Natural killer cell treated with Interleukin-12 subunit alpha and Interleukin-12 subunit beta and Interleukin-15 and Interleukin-18, amount 100 ng/mL, for 72 hours (primary cell): ENCODE measurements at places on chromosomes 2 and 18.

GRCh38 chr2:226427538-226428307, 371.9 kb downstream of the IRS1 start:
- DNase-seq = no peak

DNA sequence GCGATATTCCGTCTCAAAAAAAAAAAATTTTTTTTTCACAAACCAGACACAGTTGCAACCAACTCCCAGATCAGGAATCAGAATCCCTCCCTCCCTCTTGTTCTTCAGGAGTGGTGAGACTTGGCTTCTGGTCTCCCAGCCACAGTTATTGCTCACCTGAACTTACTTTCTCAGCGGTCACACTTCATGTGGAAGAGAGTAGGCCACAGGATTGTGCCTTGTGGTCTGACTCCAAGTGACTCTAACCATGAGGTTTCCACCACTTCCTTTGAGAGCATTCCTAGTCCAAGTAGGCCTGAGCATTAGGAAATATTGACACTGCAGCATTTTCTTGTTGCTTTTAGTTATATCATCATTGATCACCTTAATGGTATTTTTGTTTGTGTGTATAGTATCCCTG, 12.1 kb downstream of the FMNL2 start:
- DNase-seq = no peak

GRCh38 chr2:141063406-141063805, 1067.4 kb downstream of the LRP1B start:
- no peak for DNase-seq

DNA sequence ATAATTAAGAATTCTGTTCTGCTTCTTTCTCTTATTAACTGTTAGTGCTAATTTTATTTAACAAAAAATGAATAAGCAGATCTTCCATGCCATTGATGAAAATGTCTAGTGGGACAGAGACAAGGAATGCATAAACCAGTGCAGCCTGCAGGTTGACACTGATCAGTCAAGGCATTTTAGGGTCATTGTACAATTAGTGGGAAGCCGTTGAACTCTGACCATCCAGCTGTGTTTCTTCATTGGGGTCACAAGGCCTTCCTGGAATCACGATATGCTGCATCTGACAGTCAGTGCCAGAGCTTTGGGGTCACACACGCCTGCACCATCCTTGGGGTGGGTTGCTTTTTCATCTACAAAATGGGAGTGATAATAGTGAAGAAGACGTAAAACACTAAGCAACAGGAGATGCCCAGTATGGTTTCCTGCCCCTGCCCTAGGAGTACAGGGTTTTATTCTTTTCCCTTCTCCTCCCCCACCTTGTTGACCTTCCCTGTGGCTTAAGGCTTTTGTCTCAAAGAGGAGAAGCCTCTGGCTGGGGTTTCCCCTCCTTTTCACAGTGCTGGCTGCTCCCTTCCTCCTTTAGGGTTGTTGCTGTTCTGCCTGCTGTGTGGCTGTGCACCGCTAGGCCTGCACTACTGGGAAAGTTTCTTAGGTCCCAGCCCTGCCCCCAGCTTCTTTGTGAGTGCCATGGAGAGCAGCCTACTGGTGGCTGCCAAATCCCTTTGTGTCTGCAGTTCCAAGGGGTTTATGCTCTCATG, 245.6 kb downstream of the TPGS2 start:
- DNase-seq = no peak

- DNase-seq = no peak
These were observed 148.3 kb downstream of the SATB2 start for GRCh38 chr2:199309411-199309810.

GRCh38 chr18:33682436-33682835, 104.4 kb downstream of the ASXL3 start:
- DNase-seq = no peak

- no peak for DNase-seq
These were observed 1.2 kb downstream of the TXNL1 start for GRCh38 chr18:56637176-56637575.

- DNase-seq = no peak
These were observed 430.1 kb downstream of the FBXO15 start for GRCh38 chr18:73717570-73717969.

- no peak for DNase-seq
These were observed 18.7 kb upstream of the MAP4K3 start for GRCh38 chr2:39455826-39456225.

- no peak for DNase-seq
These were observed 9.5 kb downstream of the TRIB2 start for GRCh38 chr2:12726271-12726670.

- no peak for DNase-seq
These were observed 236.8 kb downstream of the ZBTB7C start for GRCh38 chr18:48172226-48173006.

GRCh38 chr2:241834527-241835210, 24.0 kb downstream of the PDCD1 start:
- DNase-seq = no peak

- no peak for DNase-seq
These were observed 93.6 kb upstream of the FZD5 start for GRCh38 chr2:207863345-207863744.

- DNase-seq = peak; percentile 97
These were observed 574 bp upstream of the NCL start for GRCh38 chr2:231464576-231465540.

- no peak for DNase-seq
These were observed 260.8 kb downstream of the TGIF1 start for GRCh38 chr18:3710712-3711301.

DNA sequence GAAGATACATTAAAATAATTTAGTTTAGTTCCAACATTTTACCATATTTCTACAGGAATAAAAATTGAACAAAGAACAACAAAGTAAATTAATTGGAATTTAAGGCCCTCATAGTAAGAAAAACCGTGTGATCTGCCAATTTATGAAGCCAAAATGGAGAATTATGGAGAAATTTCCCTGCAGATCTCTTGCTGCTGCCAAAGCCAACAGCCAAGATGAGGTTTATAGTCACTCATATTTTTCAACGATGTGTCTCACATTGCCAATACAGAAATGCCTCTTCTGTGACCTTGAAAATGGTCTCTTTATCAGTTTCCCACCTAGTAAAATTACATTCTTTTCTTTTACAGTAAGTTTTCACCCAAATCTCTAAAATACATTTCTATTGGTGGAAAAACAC, 317.2 kb upstream of the FIGN start:
- DNase-seq = no peak

- no peak for DNase-seq
These were observed 92.8 kb upstream of the MAP4K3 start for GRCh38 chr2:39529836-39530235.

GRCh38 chr2:189024901-189025618, 50.9 kb downstream of the COL3A1 start:
- DNase-seq = no peak

DNA sequence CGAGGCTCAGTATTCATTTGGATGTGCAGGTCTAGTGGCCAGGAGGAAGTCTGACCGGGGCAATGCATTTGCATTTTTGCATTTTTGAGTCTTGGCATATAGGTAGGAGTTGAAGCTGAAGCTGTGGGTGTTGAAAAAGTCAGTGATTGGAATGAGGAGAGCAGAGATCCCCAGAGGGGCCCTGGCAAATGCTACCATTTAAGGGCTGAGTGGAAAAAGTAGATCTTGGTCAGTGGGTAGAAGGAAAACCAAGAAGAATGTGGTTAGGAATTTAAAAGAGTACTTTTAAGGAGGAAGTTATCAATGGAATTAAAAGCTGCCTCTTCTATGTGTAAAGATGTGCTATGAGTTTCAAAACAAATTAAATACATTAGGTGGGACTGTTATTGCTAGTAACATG, 143.0 kb downstream of the ZEB2 start:
- DNase-seq = no peak

DNA sequence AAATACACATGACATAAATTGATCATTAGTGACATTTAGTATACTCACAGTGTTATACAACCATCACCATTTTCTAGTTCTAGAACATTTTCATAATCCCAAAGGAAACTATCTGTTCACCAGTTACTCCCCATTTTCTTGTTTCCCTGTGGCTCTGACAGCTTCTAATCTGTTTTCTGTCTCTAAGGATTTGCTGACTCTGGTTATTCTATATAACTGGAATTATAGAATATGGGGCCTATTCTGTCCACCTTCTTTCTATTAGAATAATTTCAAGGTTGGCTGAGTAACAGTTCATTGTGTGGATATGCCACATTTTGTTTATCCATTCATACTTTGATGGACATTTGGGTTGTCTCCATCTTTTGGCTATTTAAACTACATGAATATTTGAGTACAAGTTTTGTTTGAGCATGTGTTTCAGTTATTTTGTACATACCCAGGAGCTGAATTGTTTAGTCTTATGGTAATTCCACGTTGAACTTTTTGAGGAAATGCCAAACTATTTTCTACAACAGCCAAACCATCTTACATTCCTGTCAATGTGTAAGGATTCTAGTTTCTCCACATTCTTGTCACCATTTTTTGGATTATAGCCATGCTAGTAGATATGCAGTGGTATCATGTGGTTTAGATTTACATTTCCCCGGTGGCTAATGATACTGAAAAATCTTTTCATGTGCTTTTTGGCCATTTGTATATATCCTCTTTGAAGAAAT, 20.5 kb downstream of the KIAA1328 start:
- no peak for DNase-seq

DNA sequence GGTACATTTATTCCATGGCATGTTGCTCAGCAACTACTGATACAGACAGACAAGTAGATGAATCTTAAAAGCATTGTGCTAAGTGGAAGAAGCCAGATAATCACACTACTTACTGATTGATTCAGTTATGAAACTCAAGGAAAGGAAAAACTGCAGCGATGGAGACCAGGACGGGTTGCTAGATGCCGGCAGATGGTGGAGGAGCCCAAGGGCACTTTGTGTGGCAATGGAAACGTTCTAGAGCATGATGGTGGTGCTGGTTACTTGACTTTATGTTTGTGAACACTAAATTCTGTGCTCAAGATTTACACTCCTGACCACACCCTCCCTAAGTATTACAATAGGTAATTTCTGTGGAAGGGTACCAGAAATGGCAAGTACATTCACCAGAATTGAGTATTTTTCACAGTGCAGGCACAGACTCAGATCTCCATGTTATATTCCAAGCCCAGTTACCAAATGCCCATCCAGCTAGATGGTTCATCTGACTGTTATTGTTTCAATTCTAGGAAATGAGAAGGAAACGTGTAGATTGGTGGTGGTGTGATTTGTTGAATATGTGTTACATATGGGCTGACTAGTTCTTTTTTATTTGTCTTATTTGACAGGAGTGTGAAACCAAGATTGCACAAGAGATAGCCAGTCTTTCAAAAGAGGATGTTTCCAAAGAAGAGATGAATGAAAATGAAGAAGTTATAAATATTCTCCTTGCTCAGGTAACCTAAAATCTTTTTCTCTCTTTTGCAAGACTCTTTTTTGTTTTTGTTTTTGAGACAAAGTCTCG, 55.1 kb downstream of the RALBP1 start:
- DNase-seq = no peak

- no peak for DNase-seq
These were observed 207.2 kb downstream of the LRP1B start for GRCh38 chr2:141923657-141924056.

GRCh38 chr2:28593160-28593755, 97.4 kb downstream of the PLB1 start:
- DNase-seq = no peak

DNA sequence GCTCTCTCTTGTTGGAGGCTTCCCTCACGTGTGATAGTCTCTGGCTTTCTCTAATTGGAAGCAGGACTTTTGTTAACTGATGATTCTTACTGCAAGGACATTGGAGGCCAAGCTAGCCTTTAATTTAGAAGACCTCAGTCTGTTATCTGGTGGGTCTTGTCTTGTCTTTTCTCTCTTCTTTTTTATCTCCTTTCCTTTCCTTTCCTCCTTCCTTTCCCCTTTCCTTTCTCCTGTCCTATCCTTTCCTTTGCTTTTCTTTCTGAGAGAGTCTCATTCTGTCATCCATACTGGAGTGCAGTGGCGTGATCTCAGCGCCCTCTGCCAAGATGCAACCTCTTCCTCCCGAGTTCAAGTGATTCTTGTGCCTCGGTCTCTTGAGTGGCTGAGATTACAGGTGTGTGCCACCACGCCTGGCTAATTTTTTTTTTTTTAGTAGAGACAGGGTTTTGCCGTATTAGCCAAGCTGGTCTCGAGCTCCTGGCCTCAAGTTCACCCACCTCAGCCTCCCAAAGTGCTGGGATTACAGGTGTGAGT, 18.1 kb downstream of the CCNYL1 start:
- DNase-seq = no peak

GRCh38 chr2:199228887-199229819, 228.6 kb downstream of the SATB2 start:
- no peak for DNase-seq

- no peak for DNase-seq
These were observed 682 bp upstream of the LNPK start for GRCh38 chr2:176002688-176003210.

DNA sequence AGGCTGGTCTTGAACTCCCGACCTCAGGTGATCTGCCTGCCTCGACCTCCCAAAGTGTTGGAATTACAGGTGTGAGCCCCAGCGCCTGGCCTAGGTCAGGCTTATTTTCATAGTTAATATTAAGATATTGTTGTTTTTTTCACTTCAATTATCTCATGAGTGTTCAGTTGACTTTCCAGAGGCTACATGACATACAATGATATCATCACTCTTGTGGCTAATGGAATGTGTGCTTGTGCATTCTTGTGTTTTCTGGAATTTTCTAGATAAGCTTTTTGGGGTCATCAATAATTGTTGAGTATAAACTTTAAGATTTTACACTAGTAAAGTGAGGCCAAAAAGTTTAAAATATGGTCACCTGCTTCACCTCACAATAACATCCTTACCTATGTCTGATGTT, 180.9 kb downstream of the FIGN start:
- no peak for DNase-seq

GRCh38 chr2:234851451-234851850, 100.4 kb upstream of the SH3BP4 start:
- no peak for DNase-seq

DNA sequence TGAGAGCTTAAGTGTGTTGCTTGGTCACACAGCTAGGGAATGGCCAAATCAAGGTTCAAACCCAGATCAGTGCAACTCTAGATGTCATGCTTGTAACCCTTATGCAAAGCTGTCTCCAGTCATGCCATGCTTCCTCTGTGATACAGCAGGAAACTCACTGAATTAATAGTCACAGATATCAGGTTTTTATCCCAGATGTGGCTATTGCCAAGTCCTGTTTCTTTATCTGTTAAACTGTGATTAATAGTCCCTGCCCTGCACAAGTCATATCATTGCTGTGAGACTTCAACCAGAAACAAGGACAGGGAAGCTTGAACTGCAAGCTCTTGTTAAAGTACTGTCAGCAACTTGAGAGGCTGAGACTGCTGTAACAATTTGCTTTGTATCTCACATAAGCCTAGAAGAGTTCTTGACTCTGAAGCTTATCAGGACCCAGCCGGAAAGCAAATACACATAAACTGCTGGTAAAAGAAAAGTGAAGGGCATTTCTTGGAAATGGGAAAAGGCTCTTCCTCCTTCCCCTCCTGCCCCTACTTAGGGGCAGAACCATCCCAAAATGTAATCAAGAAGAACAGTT, 609.0 kb downstream of the DCC start:
- no peak for DNase-seq

- no peak for DNase-seq
These were observed 77.0 kb downstream of the SMIM21 start for GRCh38 chr18:75350512-75350839.
